ENCODE measurements at places on chromosomes 13 and 19.

DNA sequence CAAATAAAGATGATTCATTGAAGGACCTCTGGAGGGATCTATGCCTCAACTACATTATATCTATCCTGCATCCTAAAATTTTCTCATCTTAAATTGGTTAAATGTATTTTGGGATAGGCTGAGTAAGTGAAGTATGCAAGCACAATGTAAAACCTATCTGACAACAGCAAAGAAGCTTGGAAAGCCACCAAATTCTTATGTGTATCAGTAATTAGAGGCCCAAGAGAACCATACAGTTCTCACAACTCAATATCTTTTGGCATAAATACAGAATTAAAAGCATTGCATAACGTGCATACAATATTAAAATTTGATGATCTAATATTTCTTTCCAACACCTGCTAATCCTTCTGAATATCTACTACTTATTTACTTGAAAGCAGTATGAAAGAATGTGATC lies 13.0 kb downstream of the POSTN start:
- DNase-seq: no peak

GRCh38 chr19:2490659-2491058 lies 14.7 kb downstream of the GADD45B start:
- DNase-seq: no peak

DNA sequence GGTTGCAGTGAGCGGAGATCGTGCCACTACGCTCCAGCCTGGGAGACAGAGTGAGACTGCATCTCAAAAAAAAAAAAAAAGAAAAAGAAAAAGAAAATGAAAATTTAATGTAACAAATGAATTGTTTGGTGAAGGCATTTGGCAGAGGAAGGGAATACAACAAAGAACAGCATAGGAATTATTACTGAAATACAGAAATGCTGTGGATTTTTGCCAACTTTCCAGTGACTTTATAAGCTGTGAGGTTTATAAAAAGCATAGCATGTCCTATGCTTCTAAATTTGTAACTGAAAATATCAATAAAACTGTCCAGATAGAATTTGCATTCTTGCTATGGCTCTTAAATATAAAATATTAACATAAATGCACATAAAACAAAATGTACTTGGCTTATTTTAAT lies 112.9 kb upstream of the IRS2 start:
- DNase-seq: no peak

DNA sequence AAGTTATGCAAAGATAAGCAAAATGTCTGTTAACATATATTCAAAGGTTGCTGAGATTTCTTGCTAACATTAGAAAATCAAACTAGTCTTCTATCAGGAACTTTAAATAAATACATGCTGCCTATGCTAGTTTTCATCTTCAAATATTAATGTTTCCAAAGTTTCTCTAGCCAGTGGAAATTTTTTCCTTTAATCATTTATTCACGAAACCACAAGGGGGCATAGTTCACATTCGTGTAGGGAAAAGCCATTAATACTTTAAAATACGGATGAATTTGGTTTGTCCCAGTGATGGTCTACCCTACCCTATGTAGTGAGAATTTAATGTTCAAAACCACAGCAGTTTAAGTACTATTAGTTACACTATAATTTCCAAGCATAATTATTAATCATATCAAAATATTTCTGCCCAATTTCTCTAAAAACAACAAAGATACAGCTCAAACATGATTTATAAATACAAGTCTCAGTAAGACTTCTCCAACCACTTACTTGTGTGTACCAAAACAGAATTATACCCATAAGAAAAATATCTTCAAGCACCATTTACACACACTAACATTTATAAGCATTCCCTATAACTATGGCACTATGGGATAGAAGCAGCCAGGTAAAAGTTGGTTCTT lies 16.2 kb downstream of the NUFIP1 start:
- no peak for DNase-seq

GRCh38 chr13:59303433-59303832 lies 860.3 kb downstream of the DIAPH3 start:
- no peak for DNase-seq

DNA sequence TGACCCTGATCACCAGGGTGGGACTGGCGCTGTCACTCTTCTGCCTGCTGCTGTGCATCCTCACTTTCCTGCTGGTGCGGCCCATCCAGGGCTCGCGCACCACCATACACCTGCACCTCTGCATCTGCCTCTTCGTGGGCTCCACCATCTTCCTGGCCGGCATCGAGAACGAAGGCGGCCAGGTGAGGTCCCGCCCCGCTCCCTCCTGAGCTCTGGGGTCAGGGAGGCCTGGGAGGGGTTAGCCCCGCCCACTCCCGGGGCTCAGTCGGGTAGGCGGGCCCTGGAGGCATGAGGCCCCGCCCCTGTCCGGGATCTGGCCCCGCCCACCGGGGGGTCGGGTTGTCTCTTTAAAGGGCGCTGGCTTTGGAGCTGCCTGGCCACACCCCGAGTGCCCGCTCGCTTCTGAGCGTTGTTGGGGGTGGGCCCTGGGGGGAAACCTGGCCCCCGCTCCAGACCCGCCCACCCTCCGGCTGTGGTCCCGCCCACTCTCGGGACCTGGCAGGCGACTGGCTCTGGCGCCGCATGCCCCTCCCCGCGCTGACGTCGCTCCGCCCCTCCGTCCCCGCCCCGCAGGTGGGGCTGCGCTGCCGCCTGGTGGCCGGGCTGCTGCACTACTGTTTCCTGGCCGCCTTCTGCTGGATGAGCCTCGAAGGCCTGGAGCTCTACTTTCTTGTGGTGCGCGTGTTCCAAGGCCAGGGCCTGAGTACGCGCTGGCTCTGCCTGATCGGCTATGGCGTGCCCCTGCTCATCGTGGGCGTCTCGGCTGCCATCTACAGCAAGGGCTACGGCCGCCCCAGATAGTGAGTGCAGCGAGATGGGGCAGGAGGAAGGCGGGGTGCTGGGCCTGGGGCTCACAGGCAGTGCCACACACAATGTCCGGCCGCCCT lies 13.1 kb downstream of the DDX39A start:
- DNase-seq: peak; percentile 87

- no peak for DNase-seq
These were observed 23.5 kb downstream of the TFDP1 start for GRCh38 chr13:113607889-113608635.

- no peak for DNase-seq
These were observed 1292.9 kb downstream of the PCDH9 start for GRCh38 chr13:65937251-65937650.

DNA sequence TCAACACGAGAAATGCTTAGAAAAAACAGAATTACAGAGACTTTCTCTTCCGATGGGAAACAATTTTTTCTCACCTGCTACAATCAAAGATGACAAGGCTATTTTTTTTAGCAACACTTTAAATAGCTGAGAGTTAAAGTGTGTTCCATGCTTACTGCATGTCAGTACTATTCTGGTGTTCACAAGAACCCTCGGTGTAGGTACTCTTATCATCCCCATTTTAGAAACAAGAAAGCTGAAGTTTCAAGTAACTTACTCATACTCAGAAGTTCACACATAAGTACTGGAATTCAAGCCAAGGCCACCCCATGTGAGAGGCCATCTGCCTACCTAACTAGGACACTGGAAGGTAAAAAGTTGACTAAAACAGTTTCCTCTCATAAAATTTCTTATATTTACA lies 9.0 kb upstream of the TNFRSF19 start:
- DNase-seq: no peak

DNA sequence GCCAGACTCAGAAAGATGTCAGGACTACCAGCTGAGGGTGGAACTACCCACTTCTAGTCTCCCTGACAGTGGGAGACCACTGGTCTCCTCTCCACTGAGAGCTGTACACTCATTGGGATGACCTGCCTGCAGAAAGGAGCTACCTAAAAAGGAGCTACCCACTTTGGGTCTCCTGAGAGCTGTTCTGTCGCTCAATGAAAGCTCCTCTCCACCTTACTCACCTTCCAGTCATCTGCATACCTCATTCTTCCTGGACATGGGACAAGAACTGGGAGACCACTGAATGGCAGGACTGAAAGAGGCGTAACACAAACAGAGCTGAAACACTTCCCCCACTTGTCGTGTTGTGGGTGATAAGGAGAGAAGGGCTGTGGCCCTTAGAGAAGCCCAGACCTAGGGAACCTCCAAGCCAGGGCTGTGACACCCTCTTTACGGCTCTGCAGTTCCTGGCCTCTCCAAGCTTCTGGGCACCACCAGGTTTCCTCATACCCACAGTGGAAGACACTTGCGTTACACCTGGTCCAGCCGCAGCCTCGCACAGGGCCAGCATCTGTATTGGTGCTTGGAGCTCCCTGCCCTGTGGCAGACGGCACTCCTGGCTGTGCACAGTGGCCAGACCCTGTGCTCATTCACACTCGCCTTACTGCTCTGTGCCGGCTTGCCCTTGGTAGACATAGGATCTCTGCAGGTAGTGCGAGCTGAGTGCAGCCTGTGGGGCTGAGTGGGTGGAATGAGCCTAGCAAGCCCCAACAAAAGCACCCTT lies 54.9 kb upstream of the SLITRK6 start:
- no peak for DNase-seq

- no peak for DNase-seq
These were observed 2.8 kb downstream of the TNFSF13B start for GRCh38 chr13:108272333-108272732.

DNA sequence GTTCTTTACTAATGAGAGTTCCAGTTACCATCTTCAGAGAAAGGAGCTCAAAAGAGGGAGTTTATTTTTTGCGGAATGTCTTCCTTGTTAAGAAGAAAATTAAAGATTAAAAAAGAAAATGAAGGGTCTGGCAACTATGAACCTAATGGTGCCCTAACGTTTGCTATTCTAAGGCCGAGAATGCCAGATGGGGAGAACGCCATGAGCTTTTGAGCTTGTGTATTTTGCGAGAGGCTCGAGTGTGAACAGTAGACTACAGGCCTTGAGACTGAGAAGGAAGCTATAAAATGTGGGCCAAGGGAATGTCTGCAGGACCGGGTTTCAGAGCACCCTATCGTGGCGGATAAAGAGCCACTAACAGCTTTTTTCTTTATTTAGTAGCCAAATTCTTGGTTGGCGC lies 6.7 kb downstream of the FGF14 start:
- DNase-seq: no peak

GRCh38 chr13:72104656-72105180 lies 237.7 kb upstream of the DACH1 start:
- DNase-seq: no peak

DNA sequence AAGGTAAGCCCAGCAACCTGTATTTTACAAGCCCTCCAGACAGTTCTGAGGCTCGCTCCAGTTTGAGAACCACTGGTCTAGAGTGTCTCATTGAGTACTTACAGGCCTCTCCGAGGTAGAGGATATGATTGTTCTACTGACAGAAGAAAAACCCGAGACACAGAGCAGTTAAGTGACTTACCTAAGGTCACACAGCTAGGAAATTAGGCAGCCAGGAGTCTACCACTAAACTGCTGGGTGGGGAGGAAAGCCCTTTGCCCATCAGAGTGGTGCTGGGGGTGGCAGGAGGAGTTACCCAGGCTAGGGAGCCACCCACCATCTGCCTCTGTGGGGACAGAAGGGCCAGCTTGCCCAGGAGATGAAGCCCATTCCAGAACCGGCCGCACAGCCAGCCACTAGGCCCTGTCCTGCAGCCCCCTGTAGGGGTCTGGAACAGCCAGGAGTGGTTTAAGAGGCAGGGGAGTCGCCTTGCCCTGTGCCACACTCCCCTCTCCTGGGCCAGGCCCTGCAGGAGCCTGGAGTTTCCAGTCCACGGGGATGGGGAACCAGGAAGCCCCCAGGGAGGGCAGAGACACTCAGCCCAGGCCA lies 703 bp downstream of the RASGRP4 start:
- DNase-seq: no peak

GRCh38 chr13:100129605-100130004 lies 40.7 kb downstream of the PCCA start:
- DNase-seq: no peak

- DNase-seq: no peak
These were observed 89.1 kb downstream of the WASF3 start for GRCh38 chr13:26646603-26647002.

GRCh38 chr13:73075546-73075945 lies 16.7 kb downstream of the KLF5 start:
- no peak for DNase-seq

- no peak for DNase-seq
These were observed 12.8 kb downstream of the IGSF23 start for GRCh38 chr19:44626048-44626624.

GRCh38 chr19:20422216-20423205 lies 143.1 kb downstream of the ZNF737 start:
- DNase-seq: no peak

DNA sequence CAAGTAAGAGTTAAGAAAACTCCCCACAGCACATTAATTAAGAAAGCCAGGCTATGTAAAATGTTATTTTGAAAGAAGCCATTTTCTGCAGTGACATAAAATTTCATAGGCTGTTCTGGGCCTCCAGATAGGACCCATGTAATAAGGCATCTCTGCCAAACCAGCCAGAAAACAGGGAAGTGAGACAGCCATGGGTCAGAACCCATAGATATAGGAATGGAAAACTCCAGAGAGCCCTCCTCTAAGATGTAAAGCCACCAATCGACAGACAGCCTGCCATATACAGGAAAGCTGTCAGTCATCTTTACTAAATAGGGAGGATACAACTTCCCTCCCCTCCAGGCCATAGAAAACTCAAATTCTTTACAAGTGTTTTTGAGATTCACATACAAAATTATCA lies 493.3 kb downstream of the COG6 start:
- DNase-seq: no peak

GRCh38 chr13:114067381-114067885 lies 65.0 kb downstream of the RASA3 start:
- no peak for DNase-seq

GRCh38 chr13:60019119-60019993 lies 144.4 kb downstream of the DIAPH3 start:
- DNase-seq: no peak

- peak; percentile 91 for DNase-seq
These were observed 22.5 kb downstream of the C13orf46 start for GRCh38 chr13:113951246-113951999.

DNA sequence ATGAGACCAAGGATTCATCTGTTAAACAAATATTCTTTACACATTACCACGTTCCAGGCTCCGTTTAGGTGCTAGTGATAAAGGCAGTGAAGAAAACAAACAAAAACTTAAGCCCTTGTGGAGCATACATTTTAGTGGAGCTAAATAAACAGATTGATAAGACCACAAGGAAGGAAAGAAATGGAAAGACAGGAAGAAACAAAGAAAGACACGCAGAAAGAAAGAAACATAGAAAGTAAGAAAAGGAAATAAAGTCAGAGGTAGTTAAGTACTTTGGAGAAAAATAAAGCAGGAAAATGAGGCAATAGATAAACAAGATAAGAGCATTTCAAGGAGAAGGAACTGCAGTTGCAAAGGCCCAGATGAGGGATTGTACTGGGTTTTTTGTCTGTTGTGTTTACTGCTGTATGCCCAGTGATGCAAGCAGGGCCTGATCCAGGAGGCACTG lies 998 bp downstream of the NFKBIB start:
- no peak for DNase-seq

DNA sequence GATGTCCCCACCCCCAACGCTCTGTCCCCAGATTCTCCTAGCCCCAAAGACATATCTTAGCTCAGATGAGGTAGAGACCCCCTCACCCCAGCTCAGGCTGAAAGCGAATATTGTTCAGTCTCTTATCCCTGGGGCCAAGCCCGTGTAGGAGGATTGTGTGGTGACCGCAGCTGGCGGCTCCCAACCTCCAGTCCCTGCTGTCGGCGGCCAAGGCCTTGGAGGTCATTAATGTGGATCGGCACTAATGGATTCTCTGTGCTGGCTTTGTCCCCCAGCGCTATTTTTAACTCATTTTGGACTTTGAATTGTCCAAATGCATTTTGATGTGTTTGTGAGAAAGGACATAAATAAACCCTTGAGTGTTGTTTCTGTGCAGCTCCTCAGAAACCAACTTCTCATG lies 124.2 kb downstream of the UQCRFS1 start:
- no peak for DNase-seq

GRCh38 chr19:33110137-33110910 lies 21.6 kb upstream of the WDR88 start:
- DNase-seq: no peak

- DNase-seq: no peak
These were observed 4.3 kb downstream of the PIN1 start for GRCh38 chr19:9839415-9839814.

All from transverse colon (tissue), 4 donors.